ENCODE measurements at places on chromosomes 12 and 14.

- no peak for DNase-seq
Measured at GRCh38 chr12:123888989-123889388, 83.6 kb downstream of the CCDC92 start.

GRCh38 chr14:32702088-32702487 is 236.6 kb upstream of the NPAS3 start:
- DNase-seq, result no peak

DNA sequence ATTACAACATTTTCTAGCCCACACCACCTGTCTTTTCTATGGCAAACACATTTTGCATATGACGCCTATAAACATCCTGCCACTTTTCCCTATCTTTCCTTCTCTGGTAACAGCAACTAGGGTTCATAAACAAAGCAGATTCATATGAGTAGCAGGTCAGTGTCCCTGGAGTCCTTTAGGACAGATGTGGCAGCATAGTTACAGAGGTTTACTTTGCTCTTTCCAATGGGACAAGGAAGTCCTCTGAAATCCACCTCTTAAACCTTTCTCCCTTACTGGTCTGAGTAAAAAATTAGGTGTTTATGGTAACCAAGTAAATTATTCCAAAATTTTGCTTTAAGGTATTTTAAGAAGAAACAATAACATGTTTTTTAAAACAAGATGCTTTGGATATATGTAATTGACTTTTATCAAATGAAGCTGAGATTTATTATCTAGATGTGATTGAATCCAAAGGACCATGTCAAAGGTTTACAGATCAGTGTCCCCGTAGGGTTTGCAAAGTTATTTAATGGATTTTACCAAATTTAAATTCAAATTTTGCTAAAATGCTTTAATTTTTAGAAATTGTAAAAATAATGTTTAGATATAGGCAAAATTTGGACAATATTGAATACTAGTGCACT is 79.2 kb upstream of the PAWR start:
- no peak for DNase-seq

DNA sequence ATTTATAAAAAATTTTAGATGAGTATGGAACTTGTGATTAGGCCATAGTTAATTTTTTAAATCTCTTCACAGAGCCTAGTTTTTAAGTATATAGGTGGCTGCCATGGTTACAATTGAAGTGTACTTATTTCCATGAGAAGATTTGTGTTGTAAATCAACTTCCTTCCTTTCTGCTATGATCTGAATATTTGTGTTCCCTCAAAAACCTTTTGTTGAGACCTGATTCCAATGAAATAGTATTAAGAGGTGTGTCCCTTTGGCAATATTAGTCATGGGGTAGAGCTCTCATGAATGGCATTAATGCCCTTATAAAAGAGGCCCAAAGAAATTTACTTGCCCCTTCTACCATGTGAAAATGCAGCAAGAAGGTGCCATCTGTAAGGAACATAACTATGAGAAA is 28.8 kb downstream of the ETNK1 start:
- no peak for DNase-seq

DNA sequence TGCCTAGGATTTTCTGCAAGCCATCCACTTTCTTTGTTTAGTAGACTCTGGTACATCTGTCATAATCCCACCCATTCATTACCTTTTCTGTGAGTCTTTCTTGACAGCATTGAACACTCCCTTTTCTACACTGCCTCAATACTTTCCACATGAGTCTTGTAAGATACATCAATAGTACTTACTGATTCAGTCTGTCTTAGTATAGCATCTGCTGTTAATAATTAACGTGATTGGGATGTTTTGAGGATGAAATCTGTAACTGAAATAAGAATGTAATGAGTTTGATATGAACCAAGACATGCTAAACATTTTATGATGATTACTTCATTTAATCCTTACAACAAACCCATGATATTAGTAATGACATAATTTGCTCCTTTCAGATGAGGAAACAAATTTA is 196.2 kb upstream of the FOXG1 start:
- no peak for DNase-seq

DNA sequence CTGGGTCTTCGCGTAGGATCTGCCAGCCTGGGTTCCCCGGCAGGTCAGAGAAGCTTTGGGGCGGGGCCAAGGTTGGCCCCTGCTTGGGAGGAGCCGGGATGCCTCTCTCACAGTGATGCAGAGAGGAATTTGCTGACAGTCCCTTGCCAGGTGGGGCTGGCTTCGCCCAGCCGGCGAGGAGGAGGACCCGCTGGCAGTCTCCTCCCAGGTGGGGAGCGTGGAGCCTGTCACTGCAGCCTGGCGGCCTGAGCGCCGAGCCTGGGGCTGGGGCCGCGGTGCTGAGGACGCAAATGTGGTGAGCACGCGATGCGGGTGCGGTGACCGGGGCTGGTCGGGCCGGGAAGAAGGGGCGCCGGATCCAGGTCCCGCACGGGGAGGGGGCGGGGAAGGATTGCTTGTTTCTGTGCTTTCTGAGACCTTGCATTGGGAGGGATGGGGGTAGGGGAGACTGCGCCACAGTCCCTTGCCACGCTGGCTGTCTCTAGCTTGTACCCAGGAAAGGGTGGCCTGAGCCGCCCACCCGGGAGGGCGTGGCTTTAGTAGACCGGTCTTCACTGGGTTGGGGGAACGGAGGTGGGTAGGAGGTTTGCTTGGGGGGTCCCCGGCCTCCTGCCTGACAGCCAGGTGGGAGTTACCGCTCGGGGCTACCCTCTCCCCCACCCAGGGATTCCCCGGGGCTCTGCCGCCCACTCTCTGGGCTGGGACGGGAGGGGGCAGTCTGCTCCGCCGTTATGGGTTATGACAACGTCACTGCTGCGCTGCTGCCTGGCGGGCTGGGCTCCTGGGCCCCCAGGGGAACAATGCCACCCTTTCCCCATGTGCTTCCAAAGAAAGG is at the start of gene TMEM63C:
TSS of gene TMEM63C (plus strand) at position 196 of the 835 bp plus-strand sequence. CDS start 37,016 bp downstream, outside the sequence.
- peak; percentile 78 for DNase-seq

- no peak for DNase-seq
Measured at GRCh38 chr14:88424573-88424972, 39.1 kb downstream of the SPATA7 start.

DNA sequence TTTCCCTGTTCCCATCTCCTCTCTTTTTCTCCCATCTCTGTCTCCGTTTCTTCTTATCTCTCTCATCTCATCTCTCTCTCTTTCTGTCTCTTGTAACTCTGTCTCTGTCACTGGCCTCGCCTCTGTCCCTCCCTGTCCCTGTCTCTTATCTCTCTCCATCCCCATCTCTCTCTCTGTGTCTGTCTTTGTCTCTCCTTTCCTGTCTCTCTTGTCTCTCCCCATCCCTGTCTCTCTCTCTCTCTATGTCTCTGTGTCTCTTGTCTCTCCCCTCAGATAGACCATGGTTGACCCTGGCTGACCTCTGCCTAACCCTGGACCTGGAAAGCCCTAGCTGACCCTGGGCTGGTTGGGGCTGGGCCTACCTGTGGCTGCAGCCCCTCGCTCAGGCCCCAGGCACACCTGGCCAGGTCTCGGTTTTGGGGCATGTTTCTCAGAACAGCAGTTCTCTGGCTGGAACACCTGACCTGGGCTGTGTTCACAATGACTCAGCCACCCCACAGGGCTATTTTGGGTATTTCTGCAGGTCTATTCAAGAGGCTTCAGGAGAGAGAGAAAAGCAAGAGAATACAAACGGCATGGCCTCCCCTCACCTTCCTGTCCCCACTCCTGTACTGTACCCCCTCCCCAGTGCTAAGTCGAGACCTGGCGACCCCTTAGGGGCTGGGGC is 174.4 kb downstream of the TMEM121 start:
- DNase-seq, result no peak

DNA sequence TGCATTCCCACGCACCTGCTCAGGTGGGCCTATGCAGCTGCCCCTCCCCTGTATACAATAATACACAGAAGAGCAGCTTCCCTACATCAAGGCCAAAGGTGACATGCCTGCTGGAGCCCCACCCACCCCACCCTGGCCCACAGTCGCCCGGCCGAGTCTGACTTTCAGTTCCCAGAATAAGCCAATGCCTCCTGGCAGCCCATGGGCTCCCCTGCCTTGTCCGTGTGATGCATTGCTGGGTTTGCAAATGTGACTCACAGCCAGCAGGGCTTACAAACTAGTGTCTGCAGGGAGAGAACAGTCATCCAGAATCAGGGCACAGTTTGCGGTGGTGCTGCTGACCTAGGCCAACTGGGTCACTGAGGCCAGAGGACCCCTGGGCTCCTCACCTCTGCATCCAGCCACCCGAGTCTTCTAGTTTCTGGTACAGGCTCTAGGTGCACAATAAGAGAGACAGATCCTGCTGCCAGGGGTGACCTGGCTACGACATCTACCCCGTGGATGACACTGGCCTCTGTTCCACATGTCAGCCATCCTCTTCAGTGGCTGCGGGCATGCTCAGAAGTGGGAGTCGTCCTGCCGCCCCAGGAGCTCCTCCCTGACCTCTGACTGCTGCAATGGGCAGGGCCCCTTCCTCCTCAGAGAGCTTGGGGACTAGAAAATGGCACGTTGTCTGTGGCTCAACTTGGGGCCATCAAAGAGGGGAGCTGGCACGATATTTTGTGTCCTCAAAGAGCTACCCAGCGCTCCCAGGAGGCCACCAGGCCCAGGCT is 84.5 kb downstream of the CHGA start:
- no peak for DNase-seq

DNA sequence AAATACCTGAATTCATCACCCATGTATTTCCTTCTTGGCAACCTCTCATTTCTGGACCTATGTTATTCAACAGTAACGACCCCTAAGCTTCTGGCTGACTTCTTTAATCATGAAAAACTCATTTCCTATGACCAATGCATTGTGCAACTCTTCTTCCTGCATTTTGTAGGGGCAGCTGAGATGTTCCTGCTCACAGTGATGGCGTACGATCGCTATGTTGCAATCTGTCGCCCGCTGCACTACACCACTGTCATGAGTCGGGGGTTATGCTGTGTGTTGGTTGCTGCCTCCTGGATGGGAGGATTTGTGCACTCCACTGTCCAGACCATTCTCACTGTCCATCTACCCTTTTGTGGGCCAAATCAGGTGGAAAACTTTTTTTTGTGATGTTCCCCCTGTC is 356 bp downstream of the OR4Q2 start:
- no peak for DNase-seq

GRCh38 chr14:87066221-87066817 is 926.7 kb downstream of the GALC start:
- DNase-seq, result no peak

DNA sequence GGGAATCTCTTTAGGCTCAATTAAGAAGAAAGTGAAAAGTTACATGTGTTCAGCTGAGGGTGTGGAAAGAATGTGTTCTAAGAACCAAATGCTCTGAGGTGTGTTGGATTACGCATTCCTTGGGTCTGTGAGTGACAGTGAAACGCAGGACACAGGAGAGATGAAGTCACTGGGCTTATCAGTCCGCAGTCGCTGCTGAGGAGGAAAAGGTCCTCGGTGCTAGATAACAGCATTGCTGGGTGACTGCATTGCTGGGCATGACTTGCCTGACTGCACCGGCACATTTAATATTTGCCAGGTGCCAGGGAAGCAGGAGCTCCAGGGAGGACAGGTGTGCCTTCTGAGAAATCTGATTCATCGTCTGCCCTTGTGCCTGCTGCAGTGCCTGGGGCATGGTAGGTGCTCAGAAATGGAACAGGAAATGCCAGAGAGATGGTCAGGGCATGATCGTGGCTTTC is 64.4 kb upstream of the FZD10 start:
- DNase-seq, result no peak

All from stimulated activated CD4-positive, alpha-beta T cell treated with anti-CD3 and anti-CD28 coated beads, Interleukin-15, amount 100 ng/mL, for 24 hours (primary cell).